CD4-positive, alpha-beta T cell treated with Interleukin-15 for 4 hours (primary cell): ENCODE measurements at places on chromosomes 7 and 10.

DNA sequence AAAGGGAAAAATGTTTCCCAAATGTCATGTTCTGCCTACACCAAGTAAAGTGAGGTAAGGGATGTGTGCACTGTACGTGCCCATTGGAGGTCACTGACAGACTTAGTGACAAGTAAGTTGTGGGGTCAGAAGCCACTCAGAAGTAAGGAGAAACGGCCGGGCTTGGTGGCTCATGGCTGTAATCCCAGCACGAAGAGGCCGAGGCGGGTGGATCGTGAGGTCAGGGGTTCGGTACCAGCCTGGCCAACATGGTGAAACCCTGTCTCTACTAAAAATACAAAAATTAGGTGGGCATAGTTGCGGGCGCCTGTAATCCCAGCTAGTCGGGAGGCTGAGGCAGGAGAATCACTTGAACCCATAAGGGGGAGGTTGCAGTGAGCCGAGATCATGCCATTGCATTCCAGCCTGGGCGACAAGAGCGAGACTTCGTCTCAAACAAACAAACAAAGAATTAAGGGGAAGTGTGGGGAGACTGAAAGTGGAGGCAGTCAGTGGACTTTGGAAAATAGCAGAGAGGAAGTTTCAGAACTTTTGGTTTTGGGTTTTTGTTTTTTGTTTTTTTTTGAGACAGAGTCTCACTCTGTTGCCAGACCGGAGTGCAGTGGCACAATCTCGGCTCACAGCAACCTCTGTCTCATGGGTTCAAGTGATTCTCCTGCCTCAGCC, 114.8 kb downstream of the WDFY4 start:
- no peak for DNase-seq

DNA sequence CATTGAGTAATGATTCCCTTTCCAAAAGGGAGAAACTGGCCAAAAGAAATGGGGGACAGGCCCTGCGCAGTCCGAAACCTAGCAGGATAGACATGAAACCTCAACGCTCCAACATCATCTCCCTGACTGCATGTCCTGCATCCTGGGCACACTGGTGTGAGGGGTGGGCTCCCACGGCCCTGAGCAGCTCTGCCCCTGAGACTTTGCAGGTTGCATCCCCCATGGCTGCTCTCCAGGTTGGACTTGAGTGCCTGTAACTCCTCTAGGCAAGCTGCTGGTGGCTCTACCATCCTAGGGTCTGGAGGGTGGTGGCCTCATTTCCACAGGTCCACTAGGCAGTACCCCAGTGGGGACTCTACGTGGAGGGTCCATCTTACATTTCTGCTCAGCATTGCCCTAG, 16.3 kb upstream of the CRYGN start:
- DNase-seq = no peak

GRCh38 chr10:49746626-49747302, 15.4 kb downstream of the OGDHL start:
- DNase-seq = no peak

- DNase-seq = no peak
Observed at GRCh38 chr10:97542169-97543024, 30.2 kb upstream of the ANKRD2 start.

DNA sequence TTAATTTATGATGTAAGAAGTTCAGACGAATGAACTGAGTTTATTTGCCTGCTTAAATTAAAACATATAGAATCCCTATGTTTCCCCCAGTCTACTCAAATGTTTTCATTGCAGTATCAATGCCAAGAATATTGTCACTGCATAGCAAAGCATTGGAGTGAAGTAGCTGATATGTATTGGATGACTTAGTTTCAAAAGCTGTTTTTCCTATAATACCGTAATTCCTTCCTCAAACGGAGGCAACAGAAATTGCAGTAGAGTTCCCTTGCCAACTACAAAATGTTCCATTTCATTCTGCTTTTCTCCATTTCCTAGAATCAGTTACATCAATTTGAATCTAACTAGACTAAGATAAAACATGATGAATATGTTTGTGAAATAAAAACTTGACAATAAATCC, 174.1 kb downstream of the CNTNAP2 start:
- no peak for DNase-seq

DNA sequence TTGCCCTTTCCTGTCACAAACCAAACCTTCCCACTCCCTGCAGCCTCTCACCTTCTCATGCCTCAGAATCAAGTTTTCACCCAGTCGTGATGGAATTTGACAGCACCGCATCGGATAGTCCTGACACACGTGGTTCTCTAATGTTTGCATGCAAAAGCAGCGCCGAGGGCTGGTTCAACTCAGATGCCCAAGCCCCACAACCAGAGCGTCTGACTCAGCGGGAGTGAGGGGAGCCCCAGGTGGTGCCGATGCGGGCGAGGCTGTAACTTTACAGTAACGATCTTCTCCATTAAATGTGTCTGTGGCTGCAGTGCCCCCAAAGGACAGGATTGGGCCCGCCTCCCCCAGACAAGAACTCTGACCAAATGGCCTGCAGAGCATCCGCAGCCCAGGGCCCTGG, 284.5 kb downstream of the CELF2 start:
- DNase-seq = no peak

- no peak for DNase-seq
Observed at GRCh38 chr7:2876031-2876731, 32.1 kb upstream of the GNA12 start.

DNA sequence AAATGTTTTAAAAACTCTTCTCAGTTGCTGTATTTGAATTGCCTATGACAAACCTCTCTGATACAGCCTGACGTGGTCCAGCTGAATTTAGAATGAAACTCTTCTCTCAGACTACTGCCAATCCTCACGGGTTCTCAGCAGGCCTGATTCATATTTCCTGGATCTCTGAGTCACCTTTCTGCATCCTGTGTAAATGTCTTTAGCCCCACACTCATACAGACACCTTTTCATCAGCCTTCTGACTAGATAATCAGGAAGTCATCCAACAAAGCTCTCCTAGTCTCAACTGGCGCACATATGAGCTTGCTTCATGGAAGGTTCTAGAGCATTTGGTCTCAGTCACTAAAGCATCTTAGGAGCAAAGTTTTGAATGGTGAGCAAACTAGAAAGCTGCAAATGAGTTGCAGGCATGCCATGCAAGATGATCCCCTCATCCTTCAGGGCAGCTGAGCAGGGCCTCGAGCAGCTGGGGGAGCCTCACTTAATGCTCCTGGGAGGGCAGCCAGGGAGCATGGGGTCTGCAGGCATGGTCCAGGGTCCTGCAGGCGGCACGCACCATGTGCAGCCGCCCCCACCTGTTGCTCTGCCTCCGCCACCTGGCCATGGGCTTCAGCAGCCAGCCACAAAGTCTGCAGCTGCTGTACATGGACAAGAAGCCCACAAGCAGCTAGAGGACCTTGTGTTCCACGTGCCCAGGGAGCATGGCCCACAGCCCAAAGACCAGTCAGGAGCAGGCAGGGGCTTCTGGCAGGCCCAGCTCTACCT, 182.8 kb downstream of the ARHGAP12 start:
- DNase-seq = peak; percentile 69

GRCh38 chr10:65847436-65848230, 1078.2 kb upstream of the LRRTM3 start:
- DNase-seq = no peak

DNA sequence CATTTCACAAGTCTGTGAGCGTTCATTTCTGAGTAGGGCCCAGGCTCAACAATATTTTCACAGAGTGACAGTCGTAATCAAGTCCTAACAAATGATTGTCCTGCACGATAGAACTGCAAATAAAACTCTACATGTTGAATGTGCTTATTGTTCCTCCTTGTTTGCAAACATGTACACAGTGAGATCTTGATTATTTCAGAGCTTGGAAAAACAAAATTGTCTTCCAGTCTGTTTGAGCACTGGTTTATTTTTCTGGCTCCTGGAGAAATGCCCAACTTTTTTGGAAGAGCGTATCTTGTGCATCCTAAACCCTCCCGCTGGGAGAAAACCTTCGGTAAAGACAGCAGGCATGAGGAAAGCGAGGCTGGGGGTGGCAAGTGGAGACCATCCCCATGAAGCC, 91.1 kb downstream of the TEX36 start:
- no peak for DNase-seq

DNA sequence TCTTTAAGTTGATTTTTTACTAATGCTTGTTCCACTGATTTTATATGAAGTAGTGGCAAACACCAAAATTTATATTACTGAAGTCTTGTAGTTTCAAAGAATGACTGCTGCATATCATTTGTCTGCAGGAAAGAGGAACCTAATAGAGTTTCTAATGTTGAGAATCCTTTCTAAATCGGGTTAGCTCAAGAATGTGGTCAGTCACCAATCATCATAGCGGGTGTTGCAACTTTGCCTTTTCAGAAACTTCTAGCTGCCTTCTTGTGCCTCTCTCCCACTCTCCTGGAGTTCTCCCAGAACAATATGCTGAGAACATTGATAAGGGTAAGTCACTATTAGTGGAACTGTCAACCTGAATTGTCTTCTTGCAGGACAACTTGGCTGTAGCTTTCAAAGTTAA, 524.8 kb upstream of the SORCS1 start:
- no peak for DNase-seq

GRCh38 chr10:95798096-95798855, 42.3 kb downstream of the ENTPD1 start:
- no peak for DNase-seq

DNA sequence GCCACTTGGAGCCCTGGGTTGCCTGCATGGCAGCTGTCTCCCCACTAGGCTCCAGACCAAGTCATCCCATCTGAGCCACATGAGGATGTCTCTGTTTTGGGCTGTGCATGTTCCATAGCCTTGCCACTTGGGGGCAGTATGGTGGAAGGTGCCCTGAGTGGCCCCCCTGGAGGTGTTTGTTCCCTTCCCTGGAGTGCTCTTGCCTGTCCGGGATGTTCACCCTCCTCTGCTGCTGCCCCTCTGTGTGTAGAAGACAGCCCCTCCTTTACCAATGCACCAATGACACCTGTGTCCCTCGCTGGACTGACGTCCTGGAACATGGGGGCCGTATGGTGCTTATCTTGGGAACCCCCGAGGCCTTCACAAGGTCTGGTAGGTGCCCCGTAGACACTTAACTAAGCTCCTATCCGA, 100.2 kb downstream of the ACTR3B start:
- no peak for DNase-seq

DNA sequence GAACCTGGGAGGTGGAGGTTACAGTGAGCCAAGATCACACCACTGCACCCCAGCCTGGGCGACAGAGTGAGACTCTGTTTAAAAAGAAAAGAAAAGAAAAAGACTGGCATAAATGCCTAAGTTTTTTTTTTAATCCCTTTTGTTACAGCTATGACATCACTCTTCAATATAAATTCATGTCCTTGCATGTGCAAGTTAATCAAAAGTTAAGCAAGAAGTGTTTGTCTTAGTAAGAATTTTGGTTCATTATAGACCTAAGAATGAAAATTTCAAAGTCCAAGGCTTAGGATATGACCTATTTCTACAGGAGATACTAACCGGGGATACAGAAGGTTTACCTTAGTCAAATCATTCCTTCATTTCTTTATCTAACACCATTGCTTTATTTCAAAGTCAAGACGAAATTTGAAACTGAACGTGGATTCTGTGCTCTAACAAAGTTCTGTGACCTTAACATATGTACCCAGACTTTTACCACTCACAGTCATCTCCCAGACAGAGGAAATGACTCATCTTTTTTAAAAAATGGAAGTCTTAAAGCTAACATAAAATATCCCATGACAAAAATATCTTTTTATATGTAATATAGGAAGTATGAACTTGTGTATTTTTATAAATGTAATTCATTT, 29.3 kb upstream of the ITGB8 start:
- no peak for DNase-seq
